IPS-NIHi11 (cell line): ENCODE measurements at places on chromosomes 4 and X.

DNA sequence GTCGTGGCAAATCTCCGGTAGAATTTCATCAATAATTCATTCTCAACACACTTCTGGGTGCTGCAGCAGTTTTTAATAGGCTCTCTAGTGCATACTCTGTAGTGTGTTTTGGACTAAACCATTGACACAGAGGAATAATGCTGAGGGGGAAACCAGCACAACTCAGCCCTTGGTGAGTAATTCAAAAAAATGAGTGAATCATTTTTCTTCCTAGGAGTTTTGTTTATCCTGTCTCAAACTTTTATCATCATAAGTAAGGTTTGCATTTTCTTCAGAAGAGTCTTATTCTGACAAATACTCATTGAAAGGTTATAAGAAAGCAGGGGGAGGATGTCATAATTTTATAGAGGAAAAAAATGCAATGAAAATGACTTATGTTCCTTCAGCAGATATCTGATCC, 2542.7 kb downstream of the PCDH7 start:
- DNase-seq, result no peak

- no peak for DNase-seq
Measured at GRCh38 chr4:59973492-59973891, 1226.6 kb upstream of the ADGRL3 start.

DNA sequence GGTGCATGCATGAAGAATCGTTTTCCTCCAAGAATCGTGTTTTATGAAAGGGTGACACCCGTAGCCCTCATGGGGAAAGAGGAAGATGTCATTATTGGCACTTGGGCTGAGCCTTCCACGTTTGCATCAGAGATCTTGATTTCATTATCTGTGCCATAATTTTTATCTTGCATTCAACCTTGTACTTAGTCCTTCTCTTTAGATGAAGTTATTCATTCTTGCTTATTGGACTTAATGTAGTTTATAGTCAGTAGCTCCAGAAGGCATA, 66.8 kb downstream of the GAB1 start:
- no peak for DNase-seq

DNA sequence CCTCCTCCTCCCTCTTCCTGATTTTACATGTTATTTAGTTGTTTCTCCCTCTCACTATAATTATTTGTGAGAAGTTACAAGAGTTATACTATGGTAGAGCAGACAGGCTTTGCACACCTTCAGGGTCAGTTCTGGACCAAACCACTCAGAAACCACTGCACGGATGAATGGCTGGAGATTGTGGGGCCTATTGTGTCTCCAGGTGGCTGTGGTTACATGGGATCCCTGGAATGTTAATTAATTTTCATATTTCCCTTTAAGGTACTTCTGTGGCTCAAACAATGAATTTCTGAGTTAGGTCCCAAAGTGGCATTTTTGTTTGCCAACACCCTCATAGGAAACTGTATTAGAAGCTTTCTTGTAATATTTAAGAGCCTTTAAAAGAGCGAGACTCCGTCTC, 151.9 kb downstream of the BMPR1B start:
- DNase-seq, result no peak

GRCh38 chr4:159229164-159229563, 126.3 kb downstream of the RAPGEF2 start:
- DNase-seq, result peak; percentile 21

DNA sequence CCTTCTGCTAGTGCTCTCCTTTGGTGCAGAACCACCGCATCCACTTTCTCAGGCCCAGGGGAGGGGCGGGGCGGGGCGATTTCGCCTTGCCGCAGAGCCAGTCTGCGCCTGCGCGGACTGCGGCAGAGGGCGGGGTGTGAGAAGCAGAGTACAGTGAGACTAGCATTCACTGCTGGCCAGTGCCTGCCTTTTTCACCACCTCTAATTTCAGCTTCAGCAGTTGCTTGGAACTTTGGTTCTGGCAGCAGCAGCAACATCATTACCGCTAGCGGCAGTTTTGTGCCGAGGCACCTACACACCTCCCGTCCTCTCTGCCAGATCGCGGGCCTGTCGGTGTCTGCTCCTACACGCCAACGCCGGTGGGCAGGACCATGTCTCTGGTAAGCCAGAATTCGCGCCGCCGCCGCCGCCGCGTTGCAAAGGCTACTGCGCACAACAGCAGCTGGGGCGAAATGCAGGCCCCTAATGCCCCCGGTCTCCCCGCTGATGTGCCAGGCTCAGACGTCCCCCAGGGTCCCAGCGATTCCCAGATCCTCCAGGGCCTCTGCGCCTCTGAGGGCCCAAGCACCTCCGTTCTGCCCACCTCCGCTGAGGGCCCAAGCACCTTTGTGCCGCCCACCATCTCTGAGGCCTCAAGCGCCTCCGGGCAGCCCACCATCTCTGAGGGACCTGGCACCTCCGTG, at the start of gene MAGEE1:
Gene MAGEE1 (plus strand): TSS at position 151 of the 683 bp plus-strand sequence. CDS start 221 bp downstream, at position 372.
- peak; percentile 84 for DNase-seq

GRCh38 chrX:1656379-1656778, 41.5 kb downstream of the ASMT start:
- no peak for DNase-seq

- no peak for DNase-seq
Measured at GRCh38 chr4:156158747-156159146, 205.1 kb upstream of the CTSO start.

DNA sequence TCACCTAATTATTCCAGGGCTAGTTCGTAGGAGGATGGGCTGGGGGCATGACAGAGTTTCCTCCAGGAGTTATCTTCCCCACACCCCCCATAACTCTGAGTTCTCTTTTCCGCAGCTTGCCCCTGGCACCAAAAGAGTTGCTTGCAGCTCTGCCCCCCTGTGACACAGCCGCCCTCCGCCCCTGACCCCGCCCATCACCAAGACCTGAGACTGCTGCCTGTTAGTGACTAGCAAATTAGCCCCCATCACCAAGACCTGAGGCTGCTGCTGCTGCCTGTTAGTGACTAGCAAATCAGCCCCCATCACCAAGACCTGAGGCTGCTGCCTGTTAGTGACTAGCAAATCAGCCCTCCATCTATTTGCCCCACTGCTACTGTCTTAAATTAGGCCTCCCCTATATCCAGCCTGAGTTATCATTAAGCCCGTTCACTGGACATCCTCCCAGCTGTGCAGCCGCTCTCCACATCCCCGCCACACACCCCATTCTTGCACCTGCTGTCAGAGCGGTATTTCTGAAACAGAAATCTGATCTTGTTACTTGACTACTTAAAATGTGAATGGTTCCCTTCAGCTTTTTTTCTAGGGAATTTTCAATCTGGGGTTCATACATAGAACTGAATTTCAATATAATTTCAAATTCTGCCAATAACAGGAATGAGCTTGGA, 1.5 kb upstream of the PAPSS1 start:
- peak; percentile 19 for DNase-seq

GRCh38 chrX:74422576-74423288, 1.4 kb downstream of the SLC16A2 start:
- peak; percentile 60 for DNase-seq

DNA sequence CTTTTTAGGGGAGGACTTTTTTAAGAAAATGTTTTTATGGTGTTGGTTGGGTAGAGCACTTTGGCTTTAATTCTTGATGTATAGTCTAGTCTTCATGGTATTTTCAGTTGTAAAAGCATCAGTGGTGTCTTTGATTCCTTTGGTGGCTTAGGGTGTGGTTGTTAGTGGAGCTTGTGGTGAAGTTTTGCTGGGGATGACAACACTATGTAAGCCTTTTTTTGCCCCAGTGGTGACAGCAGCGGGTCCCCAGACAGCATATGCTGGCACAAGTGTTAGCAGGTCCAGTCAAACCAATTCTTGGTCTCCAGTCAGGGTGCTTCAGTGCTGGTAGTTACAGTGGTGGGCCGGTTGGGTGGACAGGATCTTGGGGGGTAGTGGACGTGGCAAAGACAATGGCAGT, 52.0 kb downstream of the CHIC1 start:
- DNase-seq, result no peak

GRCh38 chr4:105147553-105148161, 981 bp downstream of the TET2 start:
- DNase-seq, result peak; percentile 39

- no peak for DNase-seq
Measured at GRCh38 chr4:71992571-71993312, 39.1 kb upstream of the NPFFR2 start.

- no peak for DNase-seq
Measured at GRCh38 chr4:98771959-98772632, 113.7 kb upstream of the TSPAN5 start.

GRCh38 chr4:80387390-80388283, 52.1 kb downstream of the CFAP299 start:
- DNase-seq, result no peak

DNA sequence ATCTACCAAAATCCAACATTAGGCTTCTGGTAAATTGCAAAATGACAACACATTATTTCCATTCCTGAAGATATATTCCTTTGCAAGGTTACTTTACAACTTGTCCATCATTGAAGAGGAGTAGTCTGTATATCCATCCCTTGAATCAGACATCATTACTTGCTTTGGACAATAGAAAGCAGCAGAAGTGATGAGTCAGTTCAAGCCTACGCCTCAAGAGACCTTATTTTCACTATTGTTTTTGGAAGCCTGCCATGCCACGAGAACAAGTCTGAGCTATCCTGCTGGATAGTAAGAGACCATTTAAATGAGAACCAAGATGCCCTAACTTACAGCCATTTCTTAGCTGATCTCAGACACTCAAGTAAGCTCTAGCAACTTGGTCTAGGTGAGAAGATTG, 246.0 kb upstream of the HHIP start:
- DNase-seq, result no peak

DNA sequence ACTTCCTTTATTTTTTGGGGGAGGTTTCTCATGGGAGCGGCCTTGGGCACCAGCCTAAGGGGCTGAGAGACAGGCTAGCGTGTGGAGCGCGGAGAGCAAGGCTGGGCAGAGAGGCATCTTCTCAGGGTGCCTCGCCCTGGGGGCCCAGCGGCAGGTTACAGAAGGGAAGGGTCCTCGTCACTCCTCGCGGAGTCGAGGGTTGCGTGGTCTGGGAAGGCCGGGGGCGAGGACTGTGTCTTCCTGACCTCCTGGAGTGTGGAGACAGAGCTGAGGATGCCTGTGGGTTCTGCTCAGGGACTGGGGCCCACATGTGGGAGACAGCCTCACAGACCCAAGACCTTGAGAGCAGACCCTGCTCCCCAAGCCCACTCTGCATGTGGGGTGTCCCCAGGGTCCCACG, 79.6 kb upstream of the LRPAP1 start:
- DNase-seq, result no peak

GRCh38 chrX:150842198-150842685, 56.2 kb downstream of the CD99L2 start:
- DNase-seq, result no peak

- no peak for DNase-seq
Measured at GRCh38 chr4:71201817-71202576, 136.8 kb upstream of the SLC4A4 start.

DNA sequence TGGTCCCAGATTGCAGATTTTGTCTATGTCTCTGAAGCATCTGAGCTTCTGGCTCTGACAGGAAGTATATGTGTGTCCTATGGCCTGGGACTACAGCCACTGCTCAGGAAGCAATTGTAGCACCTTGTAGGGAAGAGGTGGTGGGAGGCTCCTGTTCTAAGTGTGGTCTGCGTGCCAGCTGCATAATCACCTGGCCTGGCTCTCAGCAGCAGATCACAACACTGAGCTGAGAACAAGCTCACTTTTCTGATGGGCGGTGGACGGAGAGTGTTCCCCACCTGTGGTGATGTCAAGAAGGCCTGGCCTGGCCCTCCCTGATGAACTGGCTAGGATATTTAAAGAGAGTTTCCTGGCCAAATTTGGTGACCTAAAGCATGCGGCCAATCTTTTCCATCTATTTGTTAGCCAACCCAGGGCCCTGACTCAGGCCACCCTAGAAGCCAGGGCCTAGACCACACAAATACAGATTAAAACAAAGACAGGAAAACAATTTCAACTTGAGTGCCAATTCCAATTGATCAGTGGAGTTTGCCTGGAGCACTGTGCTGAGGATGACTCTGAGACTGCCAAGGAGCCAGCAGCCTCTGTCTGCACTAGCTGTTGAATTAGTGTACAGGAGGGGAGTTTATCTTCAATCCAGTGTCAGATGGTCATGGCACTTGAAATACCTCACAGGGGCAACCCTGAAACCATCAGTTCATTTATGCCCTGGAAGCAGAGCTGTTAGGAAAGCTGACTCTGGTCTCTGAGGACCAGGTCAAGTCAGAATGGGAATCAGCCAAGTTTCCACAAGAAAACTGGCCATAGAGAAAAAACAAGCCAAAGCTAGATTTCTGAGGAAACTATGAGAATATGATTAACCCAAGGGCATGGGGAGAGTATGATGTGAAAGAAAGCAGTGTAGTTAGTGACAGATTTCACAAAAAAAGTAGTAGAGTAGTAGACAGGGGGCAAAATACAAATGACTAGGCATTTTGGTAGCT, 47.4 kb downstream of the PRDM5 start:
- DNase-seq, result peak; percentile 14

DNA sequence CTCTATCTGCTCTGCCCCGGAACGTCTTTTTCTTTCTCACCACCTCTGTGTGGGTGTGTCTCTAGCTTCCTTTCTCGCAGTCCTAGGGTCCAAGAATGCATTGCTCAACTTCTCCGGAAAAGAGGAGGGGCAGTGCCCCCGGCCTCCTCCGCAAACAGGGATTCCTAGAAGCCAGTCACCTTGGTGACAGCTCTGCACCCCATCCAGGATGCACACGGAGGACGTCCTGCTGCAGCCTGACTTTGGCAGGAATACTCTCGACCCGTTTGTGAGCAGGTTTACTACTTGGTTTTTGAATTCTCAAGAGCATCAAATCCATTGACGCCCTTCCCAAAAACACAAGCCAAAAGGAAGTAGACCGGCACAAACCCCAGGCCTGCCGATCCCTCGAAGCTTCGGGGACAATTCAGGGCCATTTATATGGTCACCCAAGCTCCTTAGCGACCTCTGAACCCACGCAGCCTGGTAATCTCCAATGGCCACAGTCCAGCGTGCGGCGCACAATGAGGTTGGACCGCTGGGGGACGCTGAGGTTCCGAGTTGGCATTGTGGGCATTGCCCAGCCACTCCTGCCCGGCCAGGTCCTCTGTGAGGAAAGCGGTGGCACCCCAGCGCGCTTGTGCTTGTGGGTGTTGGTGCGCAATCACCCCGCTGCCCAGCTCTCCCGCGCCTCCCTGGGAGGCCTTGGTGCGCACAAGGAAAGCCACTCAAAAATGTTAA, 9.8 kb downstream of the NKX3-2 start:
- no peak for DNase-seq

GRCh38 chr4:10171055-10171454, 54.5 kb upstream of the WDR1 start:
- no peak for DNase-seq

GRCh38 chr4:27009539-27009938, 148.9 kb downstream of the STIM2 start:
- no peak for DNase-seq

DNA sequence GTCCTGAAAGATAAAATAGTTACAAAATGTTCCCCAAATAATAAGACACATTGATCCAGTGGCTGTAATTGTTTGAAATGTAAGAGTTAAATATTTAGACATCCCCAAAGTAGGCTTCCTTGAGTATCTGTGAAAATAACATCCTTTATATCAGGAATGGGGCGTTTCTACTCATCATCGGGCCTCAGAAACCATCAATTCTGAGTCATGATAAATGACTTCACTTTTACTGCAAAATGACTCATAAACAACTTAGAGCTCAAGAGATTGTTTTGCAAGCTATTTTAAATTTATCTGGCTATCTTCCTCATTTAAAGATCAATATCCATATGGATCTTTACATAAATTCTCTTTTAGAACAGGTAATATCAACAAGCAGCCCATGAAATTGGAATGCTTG, 369.4 kb upstream of the CNKSR2 start:
- DNase-seq, result no peak

GRCh38 chrX:111779582-111779981, 96.4 kb upstream of the TRPC5OS start:
- no peak for DNase-seq

- no peak for DNase-seq
Measured at GRCh38 chrX:134172588-134173259, 64.3 kb upstream of the CCDC160 start.

- DNase-seq, result no peak
Measured at GRCh38 chr4:27714073-27714472, 853.4 kb downstream of the STIM2 start.
